AG04450 (cell line): ENCODE measurements at places on chromosomes 5 and 9. TPM values are rescaled to one million over a fixed set of nuclear protein-coding genes. Genes with fewer than 3 reads are reported as not detected.

DNA sequence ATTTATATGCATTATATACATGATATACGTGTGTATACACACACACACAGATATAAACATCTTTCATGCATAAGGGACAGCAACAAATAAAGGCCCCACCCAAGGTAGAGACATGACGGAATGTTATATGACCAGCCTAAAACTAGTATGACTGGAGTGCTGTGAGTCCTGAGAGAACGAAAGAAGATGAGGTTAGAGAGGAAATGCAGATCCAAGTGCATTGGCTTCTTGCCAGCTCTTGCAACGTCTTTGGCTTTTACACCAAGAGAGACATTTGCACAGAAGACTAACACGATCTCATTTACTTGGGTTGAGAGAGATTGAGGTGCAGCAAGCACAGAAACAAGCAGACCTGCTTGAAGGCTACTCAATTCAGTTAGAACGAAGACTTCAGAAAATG is 23.0 kb downstream of the CDH10 start:
- DNase-seq = no peak

- DNase-seq = no peak
Observed at GRCh38 chr5:33601881-33602280, 161.1 kb downstream of the TARS1 start.

DNA sequence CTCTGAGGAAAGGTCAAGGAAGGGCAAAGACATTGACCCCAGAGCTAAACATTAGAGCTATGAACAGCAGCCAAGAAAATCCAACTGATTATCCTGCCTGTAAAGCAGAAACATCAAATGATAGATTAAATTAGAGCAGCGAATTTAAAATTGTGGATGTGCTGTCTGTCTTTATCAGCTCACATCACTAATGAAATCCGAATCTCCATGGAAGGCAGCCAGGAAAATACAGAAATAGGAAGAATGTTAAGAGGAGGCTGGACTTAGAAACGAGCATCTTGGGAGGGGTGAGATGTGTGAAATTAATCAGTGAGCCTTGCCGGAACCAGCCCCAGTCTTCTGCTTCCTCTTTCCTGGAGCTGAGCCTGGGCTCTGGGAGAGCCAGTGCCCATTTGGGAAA is 191.0 kb downstream of the PJA2 start:
- no peak for DNase-seq

DNA sequence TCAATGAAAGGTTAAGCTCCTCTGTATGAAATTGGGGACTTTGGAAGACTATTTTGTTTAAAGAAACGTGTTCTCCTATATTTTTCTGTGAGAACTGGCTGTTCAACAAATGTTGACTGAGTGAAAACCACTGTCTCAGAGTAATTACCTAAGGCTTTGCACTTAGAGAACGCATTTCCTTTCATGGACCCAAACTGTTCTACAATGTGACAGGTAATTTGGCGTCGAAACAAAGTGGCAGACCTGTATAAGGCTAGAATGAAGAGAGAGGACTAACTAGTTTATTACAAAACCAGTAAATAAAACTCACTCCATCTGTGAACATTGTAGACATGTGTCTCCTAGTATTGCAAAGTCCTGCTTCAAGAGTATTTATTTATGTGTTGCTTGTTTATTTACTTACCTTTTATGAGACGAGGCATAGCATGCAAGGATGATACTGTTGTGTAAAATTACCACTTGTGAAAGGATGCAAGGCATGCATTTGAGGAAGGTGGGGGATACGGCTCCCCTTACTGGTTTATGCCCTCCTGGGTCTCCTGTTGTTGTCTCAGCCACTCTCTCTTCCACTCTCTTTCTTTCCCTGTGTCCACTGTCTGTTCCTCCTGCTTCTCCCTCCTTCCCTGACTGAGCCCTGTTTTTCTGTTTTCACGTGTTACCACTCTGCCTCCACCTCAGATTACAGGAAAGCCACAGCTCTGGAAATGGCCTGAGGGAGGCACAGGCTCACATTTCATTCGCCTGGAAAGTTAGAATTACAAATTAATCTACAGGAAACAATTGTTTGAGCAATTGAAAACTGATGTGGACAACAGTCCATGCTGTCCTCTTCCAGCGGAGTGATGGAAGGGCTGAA is 444.0 kb upstream of the ZNF608 start:
- DNase-seq = no peak

PALM2AKAP2 gene
- polyA plus RNA-seq = 4.6 and 5.0 TPM in 2 replicates

CTSL gene
- polyA plus RNA-seq = 180 and 224 TPM in 2 replicates

- DNase-seq = no peak
Observed at GRCh38 chr9:109477258-109478050, 20.7 kb downstream of the PTPN3 start.

PSD2 gene
- polyA plus RNA-seq = 0.05 TPM in 1 of 2 replicates, not detected in the other

DNA sequence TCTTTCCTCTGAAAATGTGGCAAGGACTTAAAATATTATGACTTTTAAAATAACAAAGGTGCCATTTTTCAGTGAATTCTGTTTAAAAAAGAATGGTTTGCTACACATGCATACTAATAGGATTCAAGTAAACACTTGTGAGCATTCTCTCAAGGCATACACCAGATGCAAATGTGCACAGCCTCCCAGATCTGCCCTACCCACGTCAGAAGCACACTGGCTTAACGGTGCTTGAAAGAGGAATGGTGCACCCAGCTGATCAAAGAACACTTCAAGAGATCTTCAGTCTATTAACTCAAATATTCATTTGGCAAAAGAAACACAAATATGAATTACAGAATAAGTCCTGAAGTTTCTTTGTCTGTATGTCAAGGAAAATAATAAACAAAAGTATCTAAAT is 15.8 kb downstream of the GABRB2 start:
- no peak for DNase-seq

GRCh38 chr5:483434-484140 is 40.6 kb downstream of the EXOC3 start:
- no peak for DNase-seq

LCN6 gene
- polyA plus RNA-seq = not detected in 2 replicates

CDH6 gene
- polyA plus RNA-seq = 41.7 and 45.7 TPM in 2 replicates

GRCh38 chr5:164560216-164560615 is 1054.8 kb downstream of the MAT2B start:
- no peak for DNase-seq

DNA sequence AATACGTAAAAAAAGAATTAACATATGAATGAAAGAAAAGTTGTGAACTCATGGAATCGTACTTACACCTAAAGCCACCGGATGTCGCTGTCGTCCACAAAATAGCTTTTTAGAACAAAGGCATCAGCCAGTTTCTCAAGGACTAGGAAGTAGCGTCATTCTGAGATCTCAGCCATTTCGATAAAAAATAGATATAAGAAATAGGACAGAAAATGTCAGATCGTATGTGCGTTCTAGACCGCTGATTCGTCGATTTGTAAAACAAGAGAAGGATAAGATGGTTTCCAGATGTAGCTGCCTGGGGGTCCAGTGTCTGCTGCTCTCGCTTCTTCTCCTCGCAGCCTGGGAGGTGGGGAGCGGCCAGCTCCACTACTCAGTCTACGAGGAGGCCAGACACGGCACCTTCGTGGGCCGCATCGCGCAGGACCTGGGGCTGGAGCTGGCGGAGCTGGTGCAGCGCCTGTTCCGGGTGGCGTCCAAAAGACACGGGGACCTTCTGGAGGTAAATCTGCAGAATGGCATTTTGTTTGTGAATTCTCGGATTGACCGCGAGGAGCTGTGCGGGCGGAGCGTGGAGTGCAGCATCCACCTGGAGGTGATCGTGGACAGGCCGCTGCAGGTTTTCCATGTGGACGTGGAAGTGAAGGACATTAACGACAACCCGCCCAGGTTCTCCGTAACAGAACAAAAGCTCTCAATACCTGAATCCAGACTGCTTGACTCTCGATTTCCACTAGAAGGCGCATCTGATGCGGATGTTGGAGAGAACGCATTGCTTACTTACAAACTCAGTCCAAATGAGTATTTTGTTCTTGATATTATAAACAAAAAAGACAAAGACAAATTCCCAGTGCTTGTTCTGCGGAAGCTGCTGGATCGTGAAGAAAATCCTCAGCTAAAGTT is at the start of gene PCDHA10:
Gene PCDHA10 (plus strand): TSS at position 126 of the 903 bp plus-strand sequence. CDS start 152 bp downstream, at position 278.
- DNase-seq = no peak

DNA sequence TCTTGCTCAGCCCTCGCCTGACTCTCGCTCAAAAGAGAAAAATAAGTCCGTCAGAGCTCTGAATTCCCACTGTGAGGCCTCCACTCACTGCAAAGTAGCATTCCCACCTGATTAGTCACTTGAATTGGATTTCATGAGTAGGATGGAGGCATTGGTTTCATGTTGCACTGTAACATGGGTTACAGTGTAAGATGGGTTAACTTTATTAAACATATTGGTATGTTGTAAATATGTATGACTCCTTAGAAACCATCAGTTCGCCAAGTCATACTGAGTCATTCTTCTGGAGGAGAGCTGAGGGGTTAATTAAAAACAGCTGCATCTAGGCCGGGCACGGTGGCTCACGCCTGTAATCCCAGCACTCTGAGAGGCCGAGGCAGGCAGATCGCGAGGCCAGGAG is 93.8 kb upstream of the BNC2 start:
- DNase-seq = peak; percentile 98

MXD3 gene
- polyA plus RNA-seq = 2.8 and 2.9 TPM in 2 replicates

- no peak for DNase-seq
Observed at GRCh38 chr9:129253803-129254381, 75.8 kb upstream of the IER5L start.

DNA sequence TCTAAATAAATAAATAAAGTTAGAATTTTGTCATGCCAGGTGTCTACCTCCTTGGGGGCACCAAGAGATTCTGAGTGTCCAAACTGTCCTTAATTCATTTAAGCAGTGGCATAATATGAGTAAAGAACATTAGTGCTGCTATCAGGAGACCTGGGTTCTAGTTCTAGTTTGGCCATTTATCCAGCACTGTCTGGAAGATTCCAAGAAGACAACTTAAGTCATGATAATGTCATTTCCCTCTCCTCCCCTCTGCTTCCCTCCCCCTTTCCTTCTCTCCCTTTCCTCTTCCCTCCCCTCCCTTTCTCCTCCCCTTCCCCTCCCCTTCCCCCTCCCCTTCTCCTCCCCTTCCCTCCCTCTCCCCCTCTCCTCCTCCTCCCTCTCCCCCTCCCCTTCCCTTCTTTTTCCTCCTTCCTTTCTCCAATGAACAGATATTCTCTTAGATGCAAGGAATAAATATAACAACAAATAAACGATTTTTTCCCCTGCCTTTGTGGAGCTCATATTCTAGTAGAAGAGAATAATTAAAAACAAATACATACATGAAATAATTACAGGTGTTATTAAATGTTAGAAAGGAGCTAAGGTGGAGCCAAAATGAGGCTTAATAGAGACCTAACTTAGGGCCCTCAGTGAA is 90.8 kb downstream of the NMUR2 start:
- no peak for DNase-seq

DNA sequence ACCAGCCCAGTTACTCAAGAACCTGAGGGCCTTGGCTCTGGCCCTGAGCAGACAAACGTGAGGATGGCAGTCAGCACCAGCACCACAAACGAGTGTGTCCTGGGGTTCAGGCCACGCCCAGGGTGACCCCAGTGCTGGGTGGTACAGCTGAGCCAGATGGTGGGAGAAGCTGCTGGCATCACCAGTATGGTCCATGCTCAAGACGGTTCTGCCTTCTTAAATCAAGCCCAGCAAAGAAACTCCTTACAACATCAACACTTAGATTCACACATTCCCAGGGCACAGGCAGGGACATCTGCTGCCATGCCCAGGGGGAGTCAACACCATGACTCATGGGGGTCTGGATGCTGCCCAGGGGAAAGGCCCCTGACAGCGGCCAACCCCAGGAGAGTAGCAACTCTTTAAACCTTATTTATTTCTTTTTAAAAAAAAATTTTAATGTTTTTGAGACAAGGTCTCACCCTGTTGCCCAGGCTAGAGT is 31.3 kb downstream of the IPPK start:
- DNase-seq = no peak

- DNase-seq = no peak
Observed at GRCh38 chr9:136189394-136190236, 15.3 kb downstream of the LHX3 start.

DBH gene
- not detected in 2 replicates for polyA plus RNA-seq

DNA sequence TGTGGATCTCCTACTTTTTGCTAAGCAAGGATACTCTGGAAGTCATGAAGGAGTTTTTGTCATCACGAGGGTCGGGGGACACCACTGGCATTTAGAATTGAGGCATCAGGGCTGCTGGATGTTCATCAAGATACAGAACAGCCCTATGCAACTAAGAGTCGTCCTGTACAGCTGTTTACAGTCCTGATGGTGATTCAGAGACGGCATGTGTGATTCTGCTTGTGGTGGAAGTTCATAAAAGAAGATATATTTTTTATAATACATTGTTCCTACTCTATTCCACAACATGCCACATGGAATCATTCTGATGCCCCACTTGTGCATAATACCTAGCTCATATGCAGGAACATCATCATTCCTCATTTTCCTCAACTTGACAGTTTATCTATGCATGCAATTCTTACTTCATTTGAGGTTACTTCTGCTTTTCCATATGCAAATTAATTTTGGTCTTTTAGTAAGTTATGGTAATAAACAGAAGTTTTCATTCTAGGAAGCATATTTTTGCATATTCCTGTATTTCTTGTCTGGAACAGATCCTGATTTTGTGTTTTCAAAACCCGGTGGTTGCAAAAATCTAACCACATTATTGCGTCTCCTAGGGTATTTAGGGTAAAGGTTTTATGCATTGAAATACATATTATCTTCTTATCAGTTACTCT is 155.2 kb downstream of the ARHGEF28 start:
- no peak for DNase-seq

DNA sequence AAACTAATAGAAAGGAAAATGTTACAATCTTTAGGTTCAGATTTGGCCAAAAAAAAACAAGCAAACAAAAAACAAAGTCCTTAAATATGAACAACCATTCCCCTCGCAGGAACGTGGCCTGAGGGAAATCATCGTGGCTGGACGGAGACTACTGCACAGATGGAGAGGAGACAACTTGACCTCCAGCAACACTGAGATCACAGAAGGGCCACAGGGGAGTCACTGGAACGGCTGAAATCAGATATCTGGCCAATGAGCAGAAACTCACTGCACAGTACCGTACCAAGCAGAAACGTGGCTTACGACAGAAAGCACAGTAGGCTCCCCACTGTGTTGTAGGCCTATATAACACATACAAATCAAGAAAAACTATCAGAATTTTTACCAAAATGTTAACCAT is 27.7 kb downstream of the CAMSAP1 start:
- no peak for DNase-seq
